IPS-NIHi11 (cell line): ENCODE measurements at places on chromosomes 1 and 21.
A peak's percentile ranks its signal among the peaks of the same experiment; 100 is the strongest.

DNA sequence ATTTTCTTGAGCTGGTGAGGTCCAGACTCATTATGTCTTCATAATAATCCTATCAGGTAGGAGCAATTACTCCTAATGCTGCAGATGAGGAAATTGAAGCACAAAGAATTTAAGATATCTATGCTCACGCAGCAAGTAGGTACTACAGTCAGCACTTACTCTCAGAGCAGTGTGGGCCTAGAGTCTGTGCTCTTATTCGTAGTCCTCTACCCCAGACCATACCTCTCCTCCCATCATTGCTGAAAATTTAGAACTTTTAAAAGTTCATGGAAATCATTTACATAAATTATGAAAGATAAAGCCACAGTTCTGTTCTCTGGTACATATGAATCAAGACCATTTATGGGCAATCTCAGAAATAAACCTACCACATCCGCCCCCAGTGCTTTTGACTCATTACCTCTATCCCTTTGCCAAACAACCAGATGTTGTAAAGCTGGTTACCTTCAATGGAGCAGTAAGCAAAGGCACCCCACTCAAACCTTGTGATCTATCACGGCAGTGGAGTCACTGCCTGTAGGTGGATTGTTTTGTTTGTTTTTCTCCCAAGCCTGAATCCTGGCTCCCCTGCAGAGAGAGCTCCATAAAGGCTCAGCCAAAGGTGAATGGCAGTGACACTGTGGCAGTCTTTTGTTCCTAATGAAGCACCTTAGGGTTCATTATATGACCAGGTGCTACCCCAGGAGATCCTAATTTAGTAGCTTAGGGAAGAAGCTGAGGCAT is 20.9 kb upstream of the MAN1A2 start:
- peak; percentile 12 for DNase-seq

DNA sequence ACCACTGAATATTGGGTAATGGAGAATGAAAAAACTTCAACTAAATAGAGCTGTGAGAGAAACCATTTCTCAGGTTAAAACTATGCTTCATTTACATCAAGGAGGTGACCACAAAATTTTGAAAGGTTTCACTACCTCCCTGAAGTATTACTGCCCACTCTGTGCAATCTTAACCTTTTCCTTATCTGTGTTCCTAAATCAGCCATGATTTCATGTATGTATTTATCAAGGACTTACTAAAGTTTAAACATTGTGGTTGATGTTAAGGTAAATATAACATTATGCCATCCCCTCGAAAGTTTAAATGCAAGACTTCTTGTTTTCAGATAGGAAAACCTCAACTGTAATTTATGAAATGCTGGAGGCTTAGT is 84.4 kb downstream of the CLEC20A start:
- no peak for DNase-seq

- no peak for DNase-seq
Measured at GRCh38 chr1:69492286-69492685, 75.4 kb upstream of the LRRC7 start.

- DNase-seq: no peak
Measured at GRCh38 chr1:151841141-151841540, 1.5 kb upstream of the C2CD4D start.

GRCh38 chr1:21378705-21379494 is 61.0 kb upstream of the NBPF3 start:
- DNase-seq: no peak

DNA sequence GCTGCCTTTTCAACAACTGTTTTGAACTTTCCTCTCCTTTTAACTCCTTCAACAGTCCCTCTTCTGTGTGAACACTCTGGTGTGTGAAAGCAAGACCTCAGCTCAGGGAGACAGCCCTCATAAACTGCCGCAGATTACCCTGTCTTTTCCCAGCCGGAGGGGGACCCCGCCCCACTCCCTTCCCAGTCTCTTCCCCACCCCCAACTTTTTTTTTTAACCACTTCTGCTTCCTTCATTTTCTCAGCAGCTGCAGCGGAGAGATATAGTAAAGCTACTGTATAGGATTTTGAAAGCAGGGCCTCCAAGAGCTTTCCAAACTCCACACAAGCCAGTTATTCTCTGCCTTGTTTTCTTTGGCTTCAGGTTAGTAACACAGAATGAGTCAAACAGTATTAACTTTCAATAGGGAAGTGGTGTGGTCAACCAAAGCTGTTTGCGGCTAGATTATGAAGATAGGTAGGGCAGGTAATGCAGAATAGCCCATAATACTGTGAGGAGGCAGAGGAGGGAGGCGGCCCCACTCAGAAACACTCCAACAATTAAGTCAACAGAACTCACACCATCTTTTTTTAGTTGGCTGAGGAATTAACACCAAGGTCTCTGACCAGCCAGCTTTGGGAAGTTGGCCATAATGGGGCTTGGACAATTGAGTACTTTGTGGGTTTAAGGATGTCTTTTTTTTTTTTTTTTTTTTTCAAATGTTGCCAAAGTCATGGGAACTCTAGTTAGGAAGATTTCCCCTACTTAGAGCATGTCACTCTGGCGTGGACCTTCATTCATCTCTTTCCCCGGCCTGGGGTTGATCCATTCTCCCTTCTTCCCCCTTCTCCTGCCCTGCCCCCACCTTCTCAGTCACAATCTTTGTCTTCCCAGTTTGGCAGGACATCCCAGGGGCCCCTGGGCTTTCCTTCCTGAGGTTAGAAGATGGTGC is 177.0 kb downstream of the CLIC6 start:
- no peak for DNase-seq

GRCh38 chr1:119893238-119893791 is 3.0 kb downstream of the ADAM30 start:
- DNase-seq: no peak

DNA sequence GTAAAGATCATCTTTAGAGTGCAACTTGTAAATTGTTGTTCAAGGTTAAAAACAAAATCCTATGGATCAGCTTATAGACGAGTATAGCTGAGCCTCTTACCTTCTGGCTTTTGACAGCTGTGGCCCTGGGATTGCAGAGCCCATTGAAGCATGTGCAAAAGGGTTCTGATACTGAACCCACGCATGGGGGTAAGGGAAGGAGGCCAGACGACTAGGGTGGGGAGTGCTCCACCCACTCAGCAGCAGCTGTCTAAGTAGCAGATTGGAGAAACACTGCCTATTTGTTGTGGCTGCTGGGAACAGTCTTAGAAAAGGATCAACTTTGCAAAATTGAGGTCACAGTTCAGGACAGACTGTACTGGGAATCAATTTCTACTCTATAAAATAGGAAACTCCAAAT is 16.1 kb downstream of the CD101 start:
- DNase-seq: no peak

- peak; percentile 47 for DNase-seq
Measured at GRCh38 chr1:58932859-58933598, 149.2 kb upstream of the JUN start.

GRCh38 chr1:226110249-226111097 is 48.0 kb downstream of the H3-3A start:
- DNase-seq: peak; percentile 78

DNA sequence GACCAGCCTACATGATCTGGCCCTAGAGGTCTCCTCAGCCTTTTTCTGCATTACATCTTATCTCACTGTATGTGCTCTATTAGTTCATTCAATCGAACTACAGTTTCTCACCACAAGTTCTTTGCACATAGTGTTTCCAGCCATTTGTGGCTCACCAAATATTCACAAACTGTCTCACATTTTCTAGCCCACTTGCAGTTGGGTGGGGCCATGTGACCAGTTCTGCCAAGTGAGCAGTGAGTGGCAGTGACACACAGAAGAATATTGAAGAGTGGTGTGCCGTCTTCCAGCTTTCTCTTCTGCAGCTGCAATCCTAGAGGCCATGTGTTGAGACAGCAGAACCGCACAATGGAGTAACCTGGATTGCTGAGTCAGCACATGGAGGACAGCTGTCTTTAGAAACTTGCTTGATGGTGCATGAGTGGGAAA is 103.2 kb upstream of the ZNF644 start:
- DNase-seq: no peak

DNA sequence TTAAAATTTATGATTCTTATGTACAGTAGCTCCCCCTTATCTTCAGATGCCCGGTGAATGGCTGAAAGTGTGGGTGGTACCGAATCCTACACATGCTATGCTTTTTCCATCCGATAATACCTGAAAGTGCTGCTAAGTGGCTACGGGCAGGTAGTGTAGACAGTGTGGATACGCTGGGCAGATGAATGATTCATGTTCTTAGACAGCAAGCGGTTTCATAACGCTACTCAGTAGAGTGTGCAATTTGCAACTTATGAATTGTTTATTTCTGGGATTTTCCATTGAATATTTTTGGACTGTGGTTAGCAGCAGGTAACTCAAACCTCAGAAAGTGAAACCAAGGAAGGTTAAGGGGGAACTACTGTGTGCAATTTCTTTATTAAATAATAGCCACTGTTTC is 7.5 kb downstream of the PCP4 start:
- DNase-seq: no peak

DNA sequence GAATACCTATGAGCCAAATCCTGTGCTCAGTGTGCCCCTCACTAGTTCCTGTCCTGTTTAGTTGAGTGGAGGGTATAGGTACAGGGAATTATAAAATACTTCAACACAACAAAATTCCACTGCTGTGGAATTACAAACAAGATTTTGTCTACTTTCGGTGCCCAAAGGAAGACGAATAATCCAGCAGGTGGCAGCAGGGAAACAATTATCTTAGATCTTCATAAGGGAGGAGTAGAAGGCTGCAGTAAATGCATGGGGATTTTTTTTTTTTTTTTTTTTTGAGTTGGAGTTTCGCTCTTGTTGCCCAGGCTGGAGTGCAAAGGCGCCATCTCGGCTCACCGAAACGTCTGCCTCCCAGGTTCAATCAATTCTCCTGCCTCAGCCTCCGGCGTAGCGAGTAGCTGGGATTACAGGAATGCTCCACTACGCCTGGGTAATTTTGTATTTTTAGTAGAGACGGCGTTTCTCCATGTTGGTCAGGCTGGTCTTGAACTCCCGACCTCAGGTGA is 2.0 kb upstream of the PIP5K1A start:
- DNase-seq: peak; percentile 37

DNA sequence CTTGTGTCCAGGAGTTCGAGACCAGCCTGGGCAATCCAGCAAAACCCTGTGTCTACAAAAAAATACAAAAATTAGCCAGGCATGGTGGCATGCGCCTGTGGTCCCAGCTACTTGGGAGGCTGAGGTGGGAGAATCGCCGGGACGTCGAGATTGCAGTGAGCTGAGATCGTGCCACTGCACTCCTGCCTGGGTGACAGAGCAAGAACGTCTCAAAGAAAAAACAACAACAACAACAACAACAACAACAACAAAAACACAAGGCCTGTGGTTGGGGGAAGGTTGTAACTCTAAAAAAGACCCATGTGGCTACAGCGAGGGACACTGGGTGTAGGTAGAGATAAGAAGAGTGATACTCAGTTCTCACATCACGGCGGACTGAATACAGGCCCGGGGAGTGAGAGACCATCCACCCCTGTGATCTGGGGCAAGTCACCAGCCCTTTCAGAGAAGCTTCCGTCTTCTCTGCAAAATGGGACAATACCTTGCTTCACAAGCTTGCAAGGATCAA is 848 bp upstream of the CDC42 start:
- no peak for DNase-seq

DNA sequence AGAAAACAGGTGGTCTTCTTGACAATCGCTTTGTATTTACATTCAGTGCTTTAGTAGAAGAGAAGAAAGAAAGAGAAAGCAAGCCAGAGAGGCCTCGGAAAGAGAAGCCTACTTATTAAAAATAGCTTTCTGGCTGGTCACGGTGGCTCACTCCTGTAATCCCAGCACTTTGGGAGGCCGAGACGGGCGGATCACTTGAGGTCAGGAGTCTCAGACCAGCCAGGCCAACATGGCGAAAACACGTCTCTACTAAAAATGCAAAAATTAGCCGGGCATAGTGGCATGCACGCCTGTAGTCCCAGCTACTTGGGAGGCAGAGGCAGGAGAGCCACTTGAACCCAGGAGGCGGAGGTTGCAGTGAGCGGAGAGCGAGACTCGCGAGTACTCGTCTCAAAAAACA is 1.8 kb upstream of the SLC19A2 start:
- no peak for DNase-seq

GRCh38 chr21:15022608-15023261 is 42.1 kb downstream of the NRIP1 start:
- DNase-seq: no peak

- no peak for DNase-seq
Measured at GRCh38 chr1:106603616-106604015, 452.9 kb upstream of the PRMT6 start.

- no peak for DNase-seq
Measured at GRCh38 chr1:212467843-212468482, 35.2 kb downstream of the NENF start.

DNA sequence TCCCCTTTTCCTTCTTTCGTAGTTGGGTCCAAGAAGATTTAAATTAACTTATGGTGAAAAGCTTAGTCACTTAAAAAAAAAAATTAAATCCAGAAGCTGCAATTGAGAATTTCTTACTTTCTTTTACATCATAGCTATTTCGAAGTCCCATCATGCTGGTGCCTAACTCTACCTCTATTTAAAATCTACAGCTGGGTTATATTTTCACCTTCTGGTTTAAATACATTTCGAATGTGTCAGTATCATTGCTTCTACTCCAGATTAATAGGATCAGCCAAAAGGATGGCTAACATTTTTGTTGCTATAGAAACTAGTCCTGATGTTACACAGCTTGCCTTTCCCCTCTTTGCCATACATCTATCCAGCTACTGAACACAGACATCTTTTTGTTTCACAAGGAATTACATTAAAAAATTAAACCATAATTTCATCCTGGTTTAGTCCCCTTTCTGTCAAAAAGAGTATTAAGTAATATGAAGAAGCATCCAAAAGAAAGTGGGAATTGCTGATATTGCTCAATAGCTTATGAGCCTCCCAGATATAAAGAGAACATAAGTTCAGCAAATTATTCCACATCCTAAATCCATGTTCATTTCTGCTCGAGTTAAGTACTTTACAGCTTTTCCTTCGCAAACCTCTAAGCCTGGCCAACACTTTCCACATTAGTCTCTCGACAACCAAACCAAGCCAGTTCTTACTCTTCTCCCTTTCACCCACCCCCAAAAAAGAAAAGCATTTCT is 396.7 kb upstream of the DAB1 start:
- DNase-seq: no peak

- no peak for DNase-seq
Measured at GRCh38 chr1:233135833-233136232, 159.7 kb downstream of the PCNX2 start.
